A549 treated with CpdA at 1 μM for 4 hours (cell line): ENCODE measurements at places on chromosomes 4 and X. TPM values are rescaled to one million over a fixed set of nuclear protein-coding genes. Genes with fewer than 3 reads are reported as not detected.

Gene LRCH2
- 0.04 to 0.05 TPM in 2 of 5 replicates, not detected in the others for total RNA-seq

Gene DSPP
- total RNA-seq = not detected in 5 replicates

Gene ASB11
- 0.03 TPM in 1 of 5 replicates, not detected in the others for total RNA-seq

Gene ARHGAP6
- total RNA-seq = 0.02 to 0.03 TPM in 2 of 5 replicates, not detected in the others

Gene MAGEA2
- total RNA-seq = 0.09 to 0.22 TPM in 2 of 5 replicates, not detected in the others

Gene FAM184B
- total RNA-seq = 0.02 to 0.06 TPM (median 0.03 TPM) in 4 of 5 replicates, not detected in the other

Gene SORCS2
- total RNA-seq = 2.9 to 5.6 TPM (median 5.3 TPM) in 5 replicates

Gene PRRG3
- not detected in 5 replicates for total RNA-seq

Gene IL13RA1
- total RNA-seq = 43.1 to 57.9 TPM (median 49.5 TPM) in 5 replicates

Gene NMU
- total RNA-seq = 0.46 to 0.98 TPM (median 0.73 TPM) in 5 replicates

Gene TCEAL7
- total RNA-seq = not detected in 5 replicates

Gene LUZP4
- total RNA-seq = not detected in 5 replicates

Gene SH3RF1
- total RNA-seq = 9.4 to 14.0 TPM (median 9.8 TPM) in 5 replicates

Gene CCKAR
- total RNA-seq = not detected in 5 replicates

Gene SMR3B
- not detected in 5 replicates for total RNA-seq

Gene SPACA5B
- not detected in 5 replicates for total RNA-seq

Gene SOWAHD
- 0.09 to 0.14 TPM (median 0.13 TPM) in 4 of 5 replicates, not detected in the other for total RNA-seq

Gene PLXNA3
- total RNA-seq = 9.0 to 14.6 TPM (median 13.0 TPM) in 5 replicates

Gene LAMP2
- total RNA-seq = 80.7 to 104 TPM (median 93.2 TPM) in 5 replicates

Gene CFP
- total RNA-seq = 0.34 to 0.93 TPM (median 0.59 TPM) in 5 replicates

Gene CLNK
- total RNA-seq = not detected in 5 replicates

Gene SMARCA1
- 31.8 to 58.4 TPM (median 43.0 TPM) in 5 replicates for total RNA-seq

Gene PNMA5
- not detected in 5 replicates for total RNA-seq

Gene CORIN
- total RNA-seq = not detected in 5 replicates

Gene RHOH
- total RNA-seq = 0.08 to 0.57 TPM (median 0.16 TPM) in 4 of 5 replicates, not detected in the other

Gene ALPK1
- total RNA-seq = 1.8 to 3.9 TPM (median 2.7 TPM) in 5 replicates

Gene NOA1
- 14.4 to 17.0 TPM (median 16.1 TPM) in 5 replicates for total RNA-seq

Gene HTRA3
- total RNA-seq = 14.5 to 20.4 TPM (median 19.1 TPM) in 5 replicates
